ENCODE measurements at places on chromosomes 7 and 10.

GRCh38 chr7:24366876-24367275 lies 82.9 kb downstream of the NPY start:
- no peak for DNase-seq

DNA sequence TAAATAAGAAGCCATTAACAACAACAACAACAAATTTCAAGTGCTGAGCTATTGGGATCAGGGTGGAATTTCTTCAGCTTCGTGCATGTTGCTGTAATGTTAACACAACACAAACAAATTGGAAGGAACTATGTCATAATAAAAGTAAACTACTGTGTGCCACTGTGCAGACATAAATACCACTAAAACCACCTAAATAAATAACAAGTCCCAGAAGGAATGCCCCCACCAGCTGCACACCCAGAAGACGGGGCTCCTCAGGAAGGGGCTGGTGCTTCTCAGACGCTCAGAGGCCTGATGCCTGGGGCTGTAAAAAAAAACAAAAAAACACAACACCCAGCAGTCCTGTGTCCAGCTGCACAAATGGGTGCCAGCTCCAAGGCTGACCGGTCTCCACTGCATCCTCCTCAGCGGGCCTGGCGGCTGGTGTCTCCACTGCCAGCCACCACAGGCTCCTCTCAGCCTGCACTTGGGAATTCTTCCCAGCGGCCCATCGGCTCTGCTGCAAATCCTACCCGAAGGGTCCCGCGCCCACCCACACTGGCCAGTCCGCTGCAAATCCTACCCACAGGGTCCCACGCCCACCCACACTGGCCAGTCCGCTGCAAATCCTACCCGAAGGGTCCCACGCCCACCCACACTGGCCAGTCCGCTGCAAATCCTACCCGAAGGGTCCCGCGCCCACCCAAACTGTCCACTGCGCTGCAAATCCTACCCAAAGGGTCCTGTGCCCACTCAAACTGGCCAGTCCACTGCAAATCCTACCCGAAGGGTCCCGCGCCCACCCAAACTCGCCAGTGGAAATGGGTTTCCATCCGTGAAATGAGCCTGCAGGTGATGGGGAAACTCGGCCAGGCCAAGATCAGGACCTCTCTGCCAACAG lies 35.8 kb upstream of the DNAAF5 start:
- no peak for DNase-seq

DNA sequence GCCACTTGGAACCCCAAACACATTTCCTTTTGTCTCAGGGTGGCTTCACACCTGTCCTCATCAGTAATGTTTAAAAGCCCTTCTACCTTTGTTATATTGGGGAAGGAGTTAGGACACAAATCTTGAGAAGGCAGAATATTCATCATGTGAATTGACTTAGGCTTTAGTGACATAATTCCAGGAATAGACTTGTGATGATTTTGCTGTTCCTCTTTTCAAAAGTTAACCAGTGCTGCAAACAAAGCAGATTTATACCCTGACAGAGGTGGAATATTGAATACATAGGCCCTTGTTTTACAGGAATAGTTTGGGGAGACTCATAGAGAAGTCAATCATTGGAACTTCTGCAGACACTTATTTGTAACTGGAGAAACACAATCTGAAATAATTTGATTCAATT lies 27.0 kb downstream of the ZNF786 start:
- DNase-seq = no peak

DNA sequence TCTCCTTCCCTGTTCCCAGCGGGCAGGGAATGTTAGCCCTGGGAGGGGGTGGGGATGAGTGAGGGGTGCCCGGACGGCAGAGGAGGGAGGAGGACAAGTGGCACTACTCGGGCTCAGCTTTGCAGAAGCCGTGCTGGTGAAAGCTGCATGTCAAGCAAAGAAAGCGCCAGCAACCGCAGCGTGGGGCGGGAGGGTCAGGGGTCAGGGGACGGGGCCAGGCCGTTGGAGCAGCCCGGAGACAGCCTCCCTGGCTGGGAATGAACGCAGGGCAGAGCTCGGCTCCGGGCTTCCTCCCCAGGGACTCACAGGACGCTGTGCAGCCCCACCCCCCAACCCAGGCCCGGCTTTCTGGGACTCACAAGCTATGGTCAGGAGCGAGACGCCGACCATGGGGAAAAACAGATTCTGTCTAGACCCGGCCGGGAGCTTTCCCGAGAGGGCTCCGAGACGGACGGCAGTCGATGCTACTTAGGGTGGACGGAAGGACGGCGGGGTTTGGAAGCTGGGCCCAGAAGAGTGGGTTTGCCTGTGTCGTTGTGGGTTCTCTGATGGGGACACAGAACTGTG lies 113.4 kb downstream of the VIPR2 start:
- no peak for DNase-seq

DNA sequence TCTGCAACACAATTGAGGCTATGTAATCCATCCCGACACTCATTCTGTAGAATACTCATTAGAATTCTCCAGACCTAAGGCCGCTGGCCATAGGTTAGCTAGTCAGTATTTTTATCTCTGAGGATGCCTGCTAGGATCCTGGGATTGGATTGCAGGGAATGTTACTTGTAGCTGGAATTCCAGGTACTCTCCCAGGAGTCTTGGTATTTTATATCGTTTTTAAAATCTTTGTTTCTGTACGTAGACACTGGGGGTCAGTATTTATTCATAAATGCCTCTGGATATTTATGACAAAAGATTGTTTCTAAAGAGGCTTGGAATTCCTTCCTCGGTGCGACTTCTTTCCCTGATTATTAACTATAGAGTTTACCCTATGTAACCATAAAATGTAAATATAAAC lies 40.1 kb downstream of the BPGM start:
- no peak for DNase-seq

DNA sequence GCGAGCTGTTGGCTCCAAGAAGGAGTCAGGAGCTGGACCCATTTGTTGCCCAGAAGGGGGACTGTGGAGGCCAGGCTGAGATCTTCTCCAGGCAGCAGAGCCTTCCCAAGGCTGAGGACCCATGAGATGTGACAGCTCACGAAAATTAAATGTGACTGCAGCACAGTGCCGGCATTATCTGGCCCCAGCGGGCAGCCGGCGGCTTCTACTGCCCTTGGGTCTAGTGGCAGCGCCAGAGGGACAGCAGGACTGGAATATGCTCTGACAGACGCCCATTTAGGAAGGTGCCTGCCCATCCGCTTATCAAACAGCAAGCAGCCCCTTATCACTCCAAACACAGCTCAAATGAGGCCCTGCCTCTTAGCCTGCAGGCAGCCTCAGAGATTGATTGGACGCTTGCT lies 122.9 kb upstream of the LYZL2 start:
- DNase-seq = no peak

- DNase-seq = peak; percentile 99
These were observed at the start of gene RNF32 for GRCh38 chr7:156640257-156640948. Gene RNF32 (plus strand): TSS chr7:156640774. CDS start chr7:156643878, 3,104 bp downstream.

DNA sequence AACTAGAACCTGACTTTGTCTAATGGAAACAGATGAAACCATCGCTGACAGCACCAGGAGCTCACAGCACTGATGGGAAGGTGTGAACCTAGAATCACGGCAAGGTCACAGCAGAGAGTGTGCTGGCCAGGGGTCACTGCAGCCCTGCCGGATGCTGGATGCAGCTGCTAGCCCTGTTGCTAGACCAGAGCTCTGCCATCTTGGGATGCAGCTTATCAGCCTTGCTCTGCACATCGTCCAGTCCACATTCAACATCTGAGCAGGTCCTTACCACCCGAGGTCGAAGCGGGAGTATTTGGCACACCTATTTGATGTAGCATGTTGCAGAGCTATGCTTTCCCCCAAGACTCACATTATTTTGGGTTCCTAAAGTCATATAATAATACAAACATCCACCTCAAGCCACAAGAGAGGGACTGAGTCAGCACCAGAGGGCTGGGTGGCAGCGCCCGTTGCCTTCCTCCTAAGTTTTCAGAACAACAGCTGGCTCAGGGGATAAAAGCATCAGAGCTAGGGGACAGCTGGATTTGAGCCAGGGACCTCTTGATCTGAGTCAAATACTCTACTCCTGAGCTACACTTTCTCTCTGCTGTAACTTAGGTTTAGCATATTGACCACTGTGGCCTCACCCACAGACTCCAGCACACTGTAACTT lies 135.3 kb downstream of the ZNF467 start:
- no peak for DNase-seq

DNA sequence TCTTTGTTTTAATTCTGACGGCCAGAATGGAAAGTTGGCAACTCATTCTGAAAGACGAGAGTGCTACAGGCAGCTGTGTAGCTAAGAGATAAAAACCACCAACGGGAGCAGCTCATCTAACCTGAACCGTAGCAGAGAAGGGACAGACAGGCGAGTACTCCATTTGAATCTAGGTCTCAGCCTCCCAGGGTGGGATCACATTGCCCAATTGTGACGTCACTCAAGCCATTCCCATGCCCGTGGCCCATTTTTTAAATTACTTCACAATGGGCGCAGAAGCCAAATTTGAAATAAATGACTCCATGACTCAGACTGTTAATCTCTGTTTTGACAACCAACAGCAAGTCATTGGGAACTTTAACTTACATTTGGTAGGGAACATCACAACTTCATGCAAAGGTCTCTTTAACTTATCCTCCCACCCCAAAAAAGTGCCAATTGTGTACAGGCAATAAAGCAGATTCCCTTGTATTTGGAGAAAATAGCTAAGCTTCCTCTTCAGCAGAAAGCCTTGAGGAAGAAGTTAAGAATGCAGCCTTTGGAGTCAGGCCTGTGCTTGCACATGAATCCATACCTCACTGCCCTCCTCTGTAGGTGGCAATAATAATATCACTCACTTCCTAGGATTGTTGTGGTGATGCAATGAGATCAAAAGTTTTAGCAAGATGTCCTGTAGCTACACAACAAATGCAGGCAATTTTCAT lies 93.2 kb upstream of the KIF5B start:
- no peak for DNase-seq

DNA sequence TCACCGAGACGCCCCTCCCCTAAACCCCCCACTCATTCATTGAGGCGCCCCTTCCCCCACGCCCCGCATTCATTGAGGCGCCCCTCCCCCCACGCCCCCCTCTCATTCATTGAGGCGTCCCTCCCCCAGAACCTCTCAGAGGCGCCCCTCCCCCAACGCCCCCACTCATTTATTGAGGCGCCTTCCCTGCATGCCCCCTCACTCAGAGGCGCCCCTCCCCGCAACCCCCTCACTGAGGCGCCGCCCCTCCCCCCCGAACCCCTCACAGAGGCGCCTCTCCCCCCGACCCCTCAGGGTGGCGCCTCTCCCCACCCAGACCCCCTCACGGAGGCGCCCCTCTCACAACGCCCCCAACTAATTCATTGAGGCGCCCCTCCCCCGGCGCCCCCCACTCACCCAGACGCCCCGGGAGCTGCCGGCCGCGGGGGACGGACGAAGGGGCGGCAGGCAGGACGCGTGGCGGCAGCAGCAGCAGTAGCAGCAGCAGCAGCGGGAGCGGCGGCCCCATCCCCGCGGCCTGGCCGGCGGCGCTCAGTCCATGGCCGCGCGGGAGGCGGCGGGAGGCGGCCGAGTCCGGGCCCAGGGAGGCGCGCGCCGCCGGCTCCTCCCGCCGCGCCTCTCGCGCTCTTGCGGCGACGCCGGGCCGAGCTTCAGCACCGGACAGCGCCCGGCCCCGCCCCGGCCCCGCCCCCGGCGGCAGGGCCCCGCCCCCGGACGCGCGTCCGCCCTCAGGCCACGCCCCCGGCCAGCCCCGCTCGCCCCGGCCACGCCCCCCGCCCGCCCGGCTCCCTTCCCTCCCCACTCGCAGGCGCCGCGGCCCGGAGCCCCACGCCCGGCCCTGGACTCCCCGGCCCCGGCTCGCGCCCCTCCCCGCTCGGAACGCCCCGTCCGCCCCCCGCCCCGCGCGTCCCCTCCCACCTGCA lies at the start of gene PTPRN2:
Gene PTPRN2 (minus strand): TSS at position 662 of the 923 bp plus-strand sequence.
- peak; percentile 14 for DNase-seq

DNA sequence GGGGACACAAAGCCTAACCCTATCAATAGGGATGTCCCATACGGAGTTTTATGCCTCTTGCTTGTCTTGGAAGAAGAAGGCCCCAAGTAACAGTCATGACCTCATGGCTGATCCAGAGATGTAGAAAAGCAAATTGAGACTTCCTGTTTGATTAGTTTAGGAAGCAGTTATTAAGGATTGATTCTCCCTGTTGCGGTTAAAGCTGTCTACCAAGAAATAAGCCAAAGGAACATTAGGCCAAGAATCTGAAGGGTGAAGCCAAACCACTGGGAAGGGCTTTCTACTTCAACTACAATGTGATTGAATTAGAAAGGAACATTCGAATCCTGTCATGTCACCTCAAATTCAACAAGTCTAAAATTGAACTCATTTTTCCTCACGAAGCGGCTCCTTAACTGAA lies 60.5 kb upstream of the AGBL3 start:
- no peak for DNase-seq

DNA sequence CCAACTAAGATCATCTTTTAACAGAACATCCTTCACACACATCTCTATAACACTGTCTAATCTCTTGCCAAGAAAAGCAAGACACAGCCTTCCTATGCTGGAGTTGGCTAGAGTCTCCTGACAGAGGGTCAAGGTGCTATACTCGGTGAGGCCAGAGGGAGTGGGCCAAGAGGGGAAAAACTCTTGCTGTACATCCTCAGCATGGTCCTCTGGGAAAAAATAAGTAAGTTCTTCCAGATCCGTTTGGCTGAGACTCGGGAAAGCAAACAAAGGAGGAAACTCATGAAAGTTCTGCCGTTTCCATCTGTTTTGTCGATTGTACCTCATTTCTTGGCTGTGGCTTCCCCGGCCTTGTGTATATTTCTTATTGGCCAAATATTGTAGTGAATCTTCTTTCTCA lies 33.9 kb downstream of the VWDE start:
- DNase-seq = no peak
